Stimulated activated CD8-positive, alpha-beta memory T cell treated with anti-CD3 and anti-CD28 coated beads, Interleukin-7, amount 100 ng/mL, for 4 hours (primary cell): ENCODE measurements at places on chromosomes 2 and 18.

GRCh38 chr2:195871326-195871725 is 197.3 kb downstream of the DNAH7 start:
- DNase-seq: no peak

GRCh38 chr2:115083711-115084110 is 641.3 kb downstream of the DPP10 start:
- no peak for DNase-seq

GRCh38 chr2:147031897-147032296 is 812.9 kb upstream of the ACVR2A start:
- no peak for DNase-seq

DNA sequence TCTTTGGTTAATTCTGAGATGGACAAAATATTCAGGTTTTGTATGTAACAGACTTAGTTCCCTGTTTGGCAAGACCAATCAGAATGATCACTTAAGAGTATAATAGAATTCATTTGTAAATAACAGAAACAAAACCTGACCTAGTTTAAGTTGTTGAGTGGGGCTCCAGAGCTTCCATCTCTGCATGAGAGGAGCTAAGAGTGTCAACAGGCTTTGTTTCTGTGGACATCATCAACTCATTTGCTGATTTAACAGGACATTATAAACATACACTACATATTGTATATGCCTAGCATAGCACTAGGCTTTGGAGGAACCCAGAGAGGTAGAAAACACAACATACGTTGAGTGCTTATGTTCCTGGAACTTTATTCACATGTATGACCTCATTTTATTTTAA is 75.3 kb upstream of the TRIB2 start:
- no peak for DNase-seq

GRCh38 chr2:222159221-222159620 is 139.6 kb downstream of the PAX3 start:
- no peak for DNase-seq

GRCh38 chr2:120518819-120519218 is 172.9 kb downstream of the INHBB start:
- DNase-seq: no peak

GRCh38 chr2:44450806-44451205 is 89.1 kb downstream of the CAMKMT start:
- DNase-seq: no peak

- DNase-seq: no peak
Observed at GRCh38 chr2:200466425-200467418, 43.1 kb downstream of the KCTD18 start.

GRCh38 chr2:128727914-128728313 is 409.2 kb upstream of the HS6ST1 start:
- no peak for DNase-seq

GRCh38 chr18:46174342-46175041 is 70.3 kb downstream of the HAUS1 start:
- peak; percentile 25 for DNase-seq

DNA sequence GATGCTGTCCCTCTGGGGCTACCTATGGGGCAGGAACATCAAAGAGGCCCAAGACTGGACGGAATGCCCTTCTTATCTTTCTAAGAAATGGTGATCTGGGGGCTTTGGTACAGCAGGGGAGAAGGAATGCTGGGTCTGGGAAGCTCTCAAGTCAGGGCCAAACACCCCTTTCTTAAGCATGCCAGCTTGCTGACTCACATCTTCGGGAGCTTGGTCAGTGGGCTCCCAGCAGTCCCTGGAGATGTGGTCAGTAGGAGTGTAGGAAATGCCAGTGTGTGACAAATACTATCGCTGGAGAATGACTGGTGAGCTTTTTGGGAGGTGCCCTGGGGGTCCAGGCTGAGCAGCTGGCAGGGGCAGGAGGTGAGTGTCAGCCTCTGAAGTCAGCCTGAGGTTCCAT is 105.0 kb upstream of the CDC42EP3 start:
- DNase-seq: no peak

- no peak for DNase-seq
Observed at GRCh38 chr2:156537141-156537540, 101.0 kb downstream of the GPD2 start.

- DNase-seq: no peak
Observed at GRCh38 chr2:43294973-43295603, 68.7 kb upstream of the ZFP36L2 start.

DNA sequence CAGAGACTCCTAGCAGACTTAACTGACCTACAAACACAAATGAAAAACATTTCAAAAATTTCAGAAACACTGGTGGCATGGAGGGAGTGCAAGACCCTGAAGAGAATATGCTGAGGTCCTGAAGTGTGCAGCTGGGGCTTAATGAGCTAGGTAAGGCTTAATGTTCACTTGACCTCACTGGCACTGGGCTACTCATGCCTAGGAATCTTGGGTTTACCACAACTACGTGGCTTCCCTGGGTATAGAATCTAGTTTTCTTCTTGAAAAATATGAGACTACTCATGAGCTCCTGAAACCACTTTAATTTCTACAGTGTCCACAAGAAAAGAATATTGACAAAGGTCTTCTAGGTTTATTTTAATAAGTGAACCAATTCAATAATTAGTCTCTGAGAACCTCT is 139.8 kb downstream of the HNMT start:
- no peak for DNase-seq

GRCh38 chr2:124162256-124162655 is 137.2 kb downstream of the CNTNAP5 start:
- DNase-seq: no peak

- DNase-seq: peak; percentile 76
Observed at GRCh38 chr2:64646007-64646880, 7.5 kb downstream of the SERTAD2 start.

- DNase-seq: no peak
Observed at GRCh38 chr2:96954011-96954846, 32.2 kb downstream of the FAM178B start.

- DNase-seq: no peak
Observed at GRCh38 chr18:41265047-41265446, 690.0 kb upstream of the PIK3C3 start.

- DNase-seq: no peak
Observed at GRCh38 chr2:232662486-232663260, 29.3 kb downstream of the EFHD1 start.

DNA sequence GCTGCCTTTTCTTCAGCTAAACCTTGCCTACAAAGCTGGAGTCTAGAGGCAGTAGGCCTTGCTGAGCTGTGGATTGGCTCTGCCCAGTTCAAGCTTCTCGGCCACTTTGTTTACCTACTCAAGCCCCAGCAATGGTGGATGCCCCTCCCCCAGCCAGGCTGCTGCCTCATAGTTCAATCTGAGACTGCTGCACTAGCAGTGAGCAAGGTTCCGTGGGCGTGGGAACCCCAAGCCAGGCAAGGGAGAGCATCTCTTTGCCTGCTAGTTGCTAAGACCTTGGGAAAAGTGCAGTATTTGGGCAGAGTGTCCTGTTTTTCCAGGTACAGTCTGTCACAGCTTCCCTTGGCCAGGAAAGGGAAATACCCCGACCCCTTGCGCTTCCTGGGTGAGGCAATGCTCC is 68.9 kb downstream of the VAPA start:
- DNase-seq: no peak

- no peak for DNase-seq
Observed at GRCh38 chr2:171550613-171551012, 28.3 kb downstream of the CYBRD1 start.

DNA sequence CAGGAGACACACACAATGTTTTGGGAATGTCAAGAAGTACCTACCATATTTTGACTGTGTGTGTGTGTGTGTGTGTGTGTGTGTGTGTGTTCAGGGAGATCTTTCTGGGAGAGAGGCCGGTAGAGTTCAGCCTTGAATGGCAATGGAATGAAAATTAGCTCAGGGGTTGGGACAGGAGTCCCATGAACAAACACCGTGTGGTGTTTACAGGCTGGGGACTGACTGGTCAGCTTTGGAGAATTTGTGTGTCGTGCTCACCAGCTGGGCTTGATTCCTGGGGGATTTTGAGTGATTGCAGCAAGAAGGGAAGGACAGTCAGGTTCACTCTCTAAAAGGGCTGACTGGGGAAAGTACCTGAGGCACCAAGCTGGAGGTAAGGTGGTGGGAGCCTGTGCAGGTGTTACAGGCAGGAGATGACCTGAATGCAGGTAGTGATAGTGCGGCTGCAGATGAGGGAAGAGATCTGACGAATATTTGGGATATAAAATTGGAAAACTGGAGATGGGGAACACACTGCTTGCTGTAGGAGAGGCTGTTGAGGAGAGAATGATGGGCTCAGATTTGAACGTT is 2.5 kb upstream of the ADNP2 start:
- DNase-seq: no peak

DNA sequence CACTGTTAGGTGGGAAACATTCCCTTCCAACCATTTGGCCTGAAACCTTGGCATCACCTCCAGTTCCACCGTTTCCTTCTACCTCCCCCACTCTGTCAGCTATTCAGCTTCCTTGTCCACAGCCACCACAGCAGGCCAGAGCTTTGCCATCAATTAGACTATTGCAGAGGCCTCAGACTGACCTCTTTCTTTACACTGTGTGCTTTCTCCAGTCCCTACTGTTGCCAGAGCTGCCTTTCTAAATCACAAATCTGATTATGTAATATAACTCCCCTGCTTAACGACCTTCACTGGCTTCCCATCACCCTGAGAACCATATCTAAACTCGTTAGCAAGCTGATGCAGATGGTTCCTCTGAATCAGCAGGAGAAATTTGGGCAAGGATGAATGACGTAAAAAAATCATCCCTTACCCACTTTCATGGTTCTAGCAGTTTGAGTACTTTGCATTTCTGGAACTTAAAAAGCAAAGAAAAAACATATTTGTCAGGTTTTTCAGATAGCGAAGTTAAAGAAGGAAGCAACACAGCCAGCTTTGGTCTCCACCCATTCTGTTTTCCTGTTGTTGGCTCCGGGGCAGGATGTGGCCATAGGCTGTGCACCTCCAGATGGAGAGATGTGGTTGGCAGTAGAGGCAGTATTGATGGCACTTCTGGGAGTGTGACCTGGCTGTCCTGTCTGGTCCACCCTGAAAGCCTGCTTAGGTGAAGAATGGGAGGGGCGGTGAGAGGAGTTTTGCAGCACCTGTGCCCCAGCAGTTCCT is 422.1 kb downstream of the PARD3B start:
- no peak for DNase-seq

DNA sequence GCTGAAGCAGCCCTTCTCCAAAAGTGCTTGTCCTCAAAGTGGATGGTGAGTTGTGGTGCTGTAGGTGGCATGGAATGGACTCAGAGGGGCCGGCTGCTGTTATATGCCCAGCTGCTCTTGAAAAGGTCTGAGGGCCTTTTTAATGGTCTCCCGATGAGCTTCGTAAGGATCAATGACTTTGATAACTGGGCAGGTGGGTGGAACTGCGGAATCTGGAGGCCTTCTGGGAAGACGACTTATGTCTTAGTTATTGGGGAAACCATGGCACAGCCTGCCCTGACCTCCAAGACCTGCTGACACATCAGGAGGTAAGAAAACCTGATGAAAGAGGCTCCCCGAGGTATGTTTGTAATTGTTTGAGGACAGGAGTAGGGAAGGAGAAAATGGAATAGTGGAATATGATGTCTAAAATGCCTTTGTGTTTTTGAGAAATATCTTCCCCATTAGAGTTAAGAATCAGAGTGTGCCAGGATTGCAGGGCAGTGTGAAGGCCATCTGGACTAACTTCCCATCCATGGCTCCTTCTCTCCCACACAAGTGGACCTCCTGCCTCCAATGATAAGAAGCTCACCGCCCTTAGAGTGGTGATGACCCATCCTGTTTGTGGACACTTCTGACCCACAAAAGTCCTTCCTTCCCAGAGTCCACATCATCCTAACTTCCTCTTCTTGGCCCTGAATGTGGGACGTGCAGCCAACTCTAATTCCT is 236.1 kb downstream of the FHOD3 start:
- DNase-seq: no peak

DNA sequence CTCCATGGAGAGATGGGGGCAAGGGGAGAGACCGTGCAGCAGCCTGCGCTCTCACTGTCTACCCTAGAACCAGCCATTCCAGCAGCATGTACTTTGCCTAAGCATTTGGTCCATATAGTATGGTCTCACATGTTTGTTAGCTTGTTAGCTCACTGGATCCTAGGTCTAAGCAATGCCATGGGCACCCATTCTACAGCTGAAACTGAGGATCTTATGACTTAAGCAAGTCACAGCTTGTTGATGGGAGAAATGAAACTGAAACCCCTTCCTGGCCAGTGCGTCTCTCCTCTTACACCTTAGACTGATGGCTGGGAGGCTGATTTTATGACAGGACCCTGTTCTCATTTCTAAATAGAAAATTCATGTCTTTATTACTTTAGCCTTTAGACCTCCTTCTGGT is 90.1 kb downstream of the EPAS1 start:
- DNase-seq: no peak

GRCh38 chr2:26668041-26668440 is 24.5 kb upstream of the KCNK3 start:
- no peak for DNase-seq

GRCh38 chr2:11389551-11390398 is 45.3 kb upstream of the ROCK2 start:
- DNase-seq: no peak

DNA sequence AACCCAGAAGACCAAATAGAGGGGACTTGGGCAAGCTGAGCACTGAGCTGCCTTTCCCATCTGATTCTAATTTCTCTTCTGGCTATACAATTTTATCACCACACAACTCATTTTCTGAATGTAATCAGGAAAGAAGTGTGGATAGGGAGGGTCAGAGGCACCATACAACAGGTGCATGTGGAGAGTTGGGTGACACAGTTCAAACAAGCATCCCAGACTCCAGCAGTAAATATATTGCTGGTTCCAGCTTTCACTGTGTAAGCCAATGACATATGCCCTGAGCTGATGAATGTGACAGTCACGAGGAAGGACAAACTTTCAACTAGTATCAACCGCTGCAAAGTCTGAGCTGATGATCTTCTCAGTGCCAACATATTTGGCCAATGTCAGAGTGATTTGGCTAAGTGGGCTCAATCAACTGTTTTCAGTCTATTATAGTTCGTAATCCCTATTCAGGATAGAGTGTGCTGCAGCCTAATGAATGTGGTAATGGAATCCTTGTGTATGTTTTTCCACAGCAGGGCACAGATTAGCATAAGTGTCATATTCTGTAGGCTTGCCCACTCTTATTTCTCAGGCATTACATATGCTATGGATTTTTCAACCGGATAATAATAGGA is 109.9 kb upstream of the MEIS1 start:
- no peak for DNase-seq

GRCh38 chr2:104412384-104412783 is 441.5 kb upstream of the POU3F3 start:
- DNase-seq: no peak

- DNase-seq: no peak
Observed at GRCh38 chr2:50181212-50181611, 850.7 kb downstream of the NRXN1 start.

DNA sequence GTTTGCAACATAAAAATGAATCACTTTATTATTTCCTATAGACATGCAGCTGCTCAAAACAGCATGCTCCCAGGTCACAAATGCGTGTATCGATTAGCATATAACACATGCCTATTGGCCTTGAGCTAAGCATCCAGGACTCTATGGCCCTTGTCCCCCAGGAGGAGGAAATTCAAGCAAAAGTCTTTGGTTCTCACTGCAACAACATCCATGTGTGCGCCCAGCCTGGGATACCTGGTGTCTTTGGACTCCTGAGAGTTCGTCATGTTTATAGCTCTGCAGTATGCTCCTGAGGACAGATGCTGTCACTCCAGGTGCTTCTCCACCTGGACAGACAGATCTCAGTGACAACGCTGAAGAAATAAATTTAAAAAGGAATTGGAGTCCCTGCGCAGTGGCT is 284.6 kb downstream of the PHLPP1 start:
- no peak for DNase-seq
